Muscle of back (tissue), 13 donors: ENCODE measurements at places on chromosomes 6 and 20. TPM values are rescaled to one million over a fixed set of nuclear protein-coding genes. Genes with fewer than 3 reads are reported as not detected.

The PRDM13 gene
- polyA plus RNA-seq: not detected

The PKIB gene
- 0.97 TPM for polyA plus RNA-seq

The CFAP61 gene
- polyA plus RNA-seq: 3.8 TPM

The FOXA2 gene
- polyA plus RNA-seq: not detected

The PPP1R16B gene
- 4.7 TPM for polyA plus RNA-seq

The GNAS-AS1 gene
- polyA plus RNA-seq: 3.4 TPM

The HLA-DQB1 gene
- polyA plus RNA-seq: 5.5 TPM
